Bone marrow (tissue), 2 donors: ENCODE measurements at places on chromosomes 7 and 10.
A peak's percentile ranks its signal among the peaks of the same experiment; 100 is the strongest.

GRCh38 chr7:121272676-121273075 is 56.1 kb upstream of the WNT16 start:
- DNase-seq = no peak

- DNase-seq = no peak
Measured at GRCh38 chr7:17054206-17054605, 172.4 kb upstream of the AGR3 start.

- no peak for DNase-seq
Measured at GRCh38 chr7:20359341-20359963, 28.8 kb downstream of the ITGB8 start.

DNA sequence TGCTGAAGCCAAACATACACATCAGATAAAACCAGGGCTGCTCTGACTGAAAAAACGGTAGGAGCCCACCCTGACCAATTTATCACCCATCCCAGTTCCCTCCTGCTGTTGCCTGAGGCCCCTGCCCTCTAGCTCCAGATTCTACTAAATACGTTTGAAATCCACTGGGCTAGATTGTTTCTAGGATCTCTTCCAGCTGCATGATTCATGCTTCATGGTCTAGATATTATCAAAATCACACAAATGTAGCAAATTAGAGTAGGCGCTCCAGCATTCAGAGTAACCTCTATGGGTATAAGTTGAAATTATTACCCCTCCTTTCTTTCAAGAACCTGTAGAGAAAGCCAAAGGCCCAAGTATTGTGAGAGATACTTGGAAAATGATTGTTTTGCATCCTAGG is 151.2 kb upstream of the FAM13C start:
- DNase-seq = no peak

DNA sequence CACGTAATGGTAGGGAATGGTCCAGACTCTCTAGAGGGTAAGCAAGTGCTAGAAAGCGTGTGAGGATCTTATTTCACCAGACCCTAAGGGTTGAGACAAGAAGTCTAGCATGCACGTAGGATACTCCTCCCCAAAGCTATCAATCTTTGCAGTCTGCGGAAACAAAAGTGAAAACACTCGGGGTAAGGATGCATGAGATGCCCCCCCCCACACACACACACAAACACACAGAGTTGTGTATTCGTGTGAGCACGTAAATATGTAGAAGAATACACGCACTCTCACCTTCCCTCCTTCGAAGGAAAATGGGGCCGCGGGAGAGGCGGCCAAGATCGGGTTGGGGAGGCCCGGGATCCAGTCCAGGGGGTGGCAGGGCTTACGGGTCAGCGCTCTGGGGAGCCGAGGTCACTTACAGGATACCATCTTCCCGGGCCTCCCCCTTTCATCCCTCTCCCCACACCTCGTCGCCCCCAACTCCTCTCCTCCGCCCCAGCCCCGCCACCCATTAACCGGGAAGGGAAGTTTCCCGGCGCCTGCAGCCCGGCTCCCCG is 455 bp downstream of the CUL2 start:
- DNase-seq = peak; percentile 21
